Stimulated activated CD8-positive, alpha-beta memory T cell treated with anti-CD3 and anti-CD28 coated beads, Interleukin-7, amount 100 ng/mL, for 4 hours (primary cell): ENCODE measurements at places on chromosomes 4 and X.

DNA sequence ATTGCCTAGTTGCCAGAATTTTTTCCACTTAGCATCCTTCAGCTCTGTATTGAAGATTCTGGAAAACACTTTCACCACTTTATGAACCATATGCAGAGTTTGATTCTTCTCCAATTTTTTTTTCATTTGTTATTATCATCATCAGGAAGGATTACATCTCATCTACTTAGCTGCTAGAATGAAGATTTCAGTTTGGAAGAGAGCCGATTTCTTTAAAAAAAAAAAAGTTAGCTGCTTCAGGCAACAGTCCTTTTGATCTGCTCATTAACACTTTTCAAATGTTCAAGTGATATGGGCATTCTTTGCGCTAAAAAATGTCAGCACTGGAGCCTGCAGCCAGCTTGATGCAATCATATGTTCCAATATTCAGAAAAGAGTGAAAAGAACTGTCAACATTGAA lies 76.2 kb downstream of the ANTXR2 start:
- no peak for DNase-seq

DNA sequence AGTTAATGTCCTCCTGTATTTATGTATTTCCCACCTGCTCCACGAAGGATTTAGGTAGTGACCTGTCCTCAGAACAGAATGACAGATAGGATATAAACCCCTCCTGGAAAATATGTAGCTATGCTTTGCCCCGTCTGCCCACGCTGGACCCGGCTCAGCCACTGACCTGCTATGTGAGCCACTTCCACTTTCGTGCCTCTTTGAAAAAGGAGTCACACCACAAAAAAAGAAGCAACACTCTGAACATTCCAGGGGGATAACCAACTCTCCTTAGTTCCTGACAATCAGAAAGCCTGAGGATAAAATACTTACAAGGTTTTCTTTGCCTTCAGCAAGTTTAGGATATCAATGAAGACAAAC lies 11.1 kb downstream of the ACSL1 start:
- DNase-seq = no peak

DNA sequence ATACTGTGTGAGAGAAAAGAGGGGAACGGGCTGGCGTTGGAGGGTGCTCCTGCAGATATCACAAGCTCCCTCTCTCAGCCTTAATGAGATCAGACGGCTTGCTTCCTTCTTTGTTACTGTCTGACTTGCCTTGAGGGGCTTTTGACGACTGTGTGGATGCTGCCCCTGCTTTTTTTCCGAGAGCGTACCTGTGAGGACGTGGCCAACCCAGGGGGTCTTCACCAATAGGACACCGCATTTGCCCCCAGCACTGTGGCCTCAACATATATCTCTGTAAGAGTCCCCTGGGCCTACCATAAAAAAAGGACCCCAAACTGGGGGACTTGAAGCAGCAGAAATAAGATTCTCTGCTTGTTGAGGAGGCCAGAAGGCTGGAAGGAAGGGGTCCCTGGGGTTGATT lies 143.9 kb downstream of the SHOX start:
- DNase-seq = no peak

DNA sequence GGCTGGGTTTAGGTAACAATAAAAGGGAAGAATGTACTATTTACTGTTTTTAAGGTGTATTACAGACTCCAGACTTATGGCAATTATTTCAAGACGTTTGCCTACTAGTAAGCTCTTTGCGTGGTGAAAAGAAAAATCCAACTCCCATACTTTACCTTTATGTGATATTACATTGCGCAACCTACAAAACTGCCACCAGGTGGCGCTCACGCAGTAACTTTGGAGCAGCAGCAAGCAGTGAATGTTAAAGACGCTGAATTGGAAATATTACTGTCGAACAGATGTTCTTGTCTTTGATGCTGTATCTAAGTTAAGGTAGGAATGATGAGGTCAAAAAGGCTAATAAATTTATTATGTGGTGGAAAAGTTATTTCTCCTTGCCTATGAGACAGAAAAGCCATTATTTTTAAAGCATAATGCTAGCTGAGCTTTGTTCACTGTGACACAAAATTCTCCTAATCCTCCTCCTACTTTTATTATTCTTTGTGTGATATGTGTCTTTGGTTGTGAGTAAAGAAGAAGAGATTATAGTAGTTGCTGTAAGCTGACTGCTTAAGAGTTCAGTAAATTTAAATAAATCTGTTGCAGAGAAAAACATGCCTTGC lies 1099.8 kb upstream of the TENM3 start:
- peak; percentile 31 for DNase-seq

GRCh38 chr4:127239902-127240763 lies 392.6 kb upstream of the INTU start:
- DNase-seq = no peak

DNA sequence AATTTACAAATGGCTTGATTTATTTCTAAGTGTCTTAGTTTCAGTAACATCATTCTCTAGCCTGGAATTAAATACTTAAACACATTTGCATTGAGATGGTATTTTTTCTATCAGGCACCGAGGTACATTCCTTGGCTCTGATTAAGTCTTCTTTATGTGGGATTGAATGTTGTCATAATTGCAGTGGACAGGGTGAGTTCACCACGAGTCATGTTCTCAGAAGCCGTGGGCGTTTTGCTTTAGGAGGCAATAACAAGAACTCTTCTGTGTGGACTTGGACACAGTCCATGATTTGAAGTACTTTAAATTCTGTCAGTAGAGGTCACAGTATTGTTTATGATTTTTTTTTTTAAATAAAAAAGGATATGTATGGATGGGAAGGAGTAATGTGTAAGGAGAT lies 57.1 kb upstream of the EFHC2 start:
- DNase-seq = peak; percentile 1

GRCh38 chrX:2488621-2489285 lies 12.0 kb downstream of the DHRSX start:
- no peak for DNase-seq
